ENCODE measurements at places on chromosomes 2 and 18. TPM values are rescaled to one million over a fixed set of nuclear protein-coding genes. Genes with fewer than 3 reads are reported as not detected.

The MAP3K19 gene
- polyA plus RNA-seq, result not detected

The VSNL1 gene
- polyA plus RNA-seq, result not detected

The PARD6G gene
- polyA plus RNA-seq, result not detected

The SERPINB12 gene
- 0.77 TPM for polyA plus RNA-seq

The C2orf72 gene
- polyA plus RNA-seq, result 0.34 TPM

The TRPM8 gene
- not detected for polyA plus RNA-seq

The NTSR2 gene
- not detected for polyA plus RNA-seq

The RAB1A gene
- 175 TPM for polyA plus RNA-seq

The IL1F10 gene
- polyA plus RNA-seq, result not detected

The SLC23A3 gene
- not detected for polyA plus RNA-seq

The TMEM247 gene
- polyA plus RNA-seq, result not detected

The PROKR1 gene
- 0.97 TPM for polyA plus RNA-seq

The SMARCAL1 gene
- 18.5 TPM for polyA plus RNA-seq

The HMSD gene
- not detected for polyA plus RNA-seq
